Retinal pigment epithelial cell (primary cell): ENCODE measurements at places on chromosomes 2 and 18.

- no peak for DNase-seq
Measured at GRCh38 chr2:240920783-240921231, 14.7 kb downstream of the CROCC2 start.

- no peak for DNase-seq
Measured at GRCh38 chr2:217919781-217920351, 82.9 kb downstream of the TNS1 start.

GRCh38 chr18:60996326-60996725, 336.9 kb upstream of the CDH20 start:
- no peak for DNase-seq

- no peak for DNase-seq
Measured at GRCh38 chr18:34741401-34741800, 31.3 kb downstream of the DTNA start.

DNA sequence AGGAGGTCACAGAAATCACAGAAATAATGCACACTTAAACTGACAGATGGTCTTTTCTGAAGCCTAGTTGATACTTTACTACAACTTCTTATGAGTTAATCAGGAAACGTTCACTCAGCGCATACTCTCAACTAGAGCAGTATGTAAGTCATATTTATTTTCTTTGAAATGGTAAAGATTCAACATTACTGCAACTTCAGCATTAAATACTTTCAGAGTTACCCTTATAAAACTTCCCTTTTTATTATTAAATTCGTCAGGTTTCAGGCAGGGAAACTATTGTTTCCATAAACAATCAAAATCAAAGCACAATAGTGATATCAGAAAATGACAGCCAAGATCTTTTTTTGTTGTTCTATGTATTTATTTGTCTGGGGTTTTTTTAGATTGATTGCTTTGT, 222.6 kb upstream of the RND3 start:
- DNase-seq = no peak

DNA sequence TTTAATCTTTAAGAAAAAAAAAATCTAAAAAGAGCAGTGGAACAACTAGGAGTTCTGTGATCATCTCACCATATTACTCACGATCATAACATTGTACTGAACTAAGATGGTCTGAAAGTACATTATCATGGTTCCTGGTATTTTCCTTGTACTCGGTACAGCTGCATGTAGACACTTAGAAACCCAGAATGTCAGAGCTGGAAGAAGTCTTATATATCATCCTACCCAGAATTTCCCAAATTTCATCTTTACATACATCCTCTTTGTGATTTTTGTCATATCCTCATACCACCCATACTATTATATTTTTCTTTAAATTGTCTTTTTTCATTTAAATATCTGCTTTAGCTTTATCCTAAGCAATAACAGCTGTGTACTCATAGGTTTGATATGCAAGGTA, 12.4 kb upstream of the ST3GAL5 start:
- DNase-seq = no peak

DNA sequence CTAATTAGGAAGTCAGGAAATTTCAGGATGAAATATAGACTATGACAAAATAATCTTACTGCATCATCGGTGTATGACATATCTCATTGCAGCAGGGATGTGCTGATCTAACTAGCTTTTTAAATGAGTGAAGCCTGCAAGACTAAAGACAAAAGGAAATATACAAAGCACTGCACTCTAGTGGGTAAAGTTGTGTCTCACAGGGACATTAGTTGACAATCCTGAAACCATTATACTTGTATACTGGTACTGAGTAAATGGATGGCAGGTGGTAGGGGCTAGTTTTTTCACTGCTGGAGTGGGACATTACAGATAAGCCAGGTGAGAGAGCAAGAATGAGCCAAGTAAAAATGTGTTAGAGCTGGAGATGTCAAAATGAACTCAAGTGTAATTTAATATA, 317.5 kb upstream of the RAB6C start:
- DNase-seq = no peak

- no peak for DNase-seq
Measured at GRCh38 chr2:39150102-39150562, 29.3 kb upstream of the SOS1 start.

- DNase-seq = no peak
Measured at GRCh38 chr18:28030458-28030857, 146.5 kb downstream of the CDH2 start.

DNA sequence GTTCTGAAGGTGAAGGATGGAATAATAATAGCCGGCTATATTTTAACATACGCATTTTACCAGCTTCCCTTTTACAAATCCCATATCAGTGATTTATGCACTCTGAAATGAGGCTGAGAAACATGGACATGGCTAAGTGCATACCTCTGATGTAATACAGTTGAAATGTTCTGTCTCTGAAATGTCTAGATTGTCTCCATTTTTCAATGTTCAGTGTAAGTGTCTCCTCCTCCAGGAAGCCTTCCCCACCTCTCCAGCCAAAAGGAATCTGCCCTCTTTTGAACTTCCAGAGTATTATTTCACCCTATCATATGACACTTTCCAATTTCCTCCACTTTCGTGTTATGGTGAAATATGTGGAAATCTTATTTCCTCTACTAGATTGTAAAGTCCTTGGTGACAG, 29.5 kb upstream of the ME2 start:
- DNase-seq = no peak

DNA sequence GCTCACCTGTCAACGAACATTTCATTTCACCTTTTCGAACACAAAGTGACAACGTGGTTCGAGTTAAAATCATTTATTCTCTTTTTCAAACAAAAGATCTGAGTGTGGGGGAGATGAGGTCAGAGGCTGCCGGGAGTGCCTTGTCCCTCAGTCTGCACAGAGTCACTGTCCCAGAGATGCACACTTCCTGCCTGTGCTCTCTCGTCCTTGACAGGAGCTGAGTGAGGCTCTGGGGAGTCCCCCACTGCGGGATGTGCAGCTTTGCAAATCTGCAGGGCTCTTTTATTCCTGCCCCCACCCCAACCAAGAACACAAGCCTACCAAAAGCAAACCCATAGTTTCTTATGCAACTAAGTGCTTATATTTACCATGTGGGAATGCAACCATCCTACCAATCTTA, 497.8 kb downstream of the EIPR1 start:
- DNase-seq = no peak

GRCh38 chr2:110805894-110806452, 73.6 kb downstream of the ACOXL start:
- no peak for DNase-seq

DNA sequence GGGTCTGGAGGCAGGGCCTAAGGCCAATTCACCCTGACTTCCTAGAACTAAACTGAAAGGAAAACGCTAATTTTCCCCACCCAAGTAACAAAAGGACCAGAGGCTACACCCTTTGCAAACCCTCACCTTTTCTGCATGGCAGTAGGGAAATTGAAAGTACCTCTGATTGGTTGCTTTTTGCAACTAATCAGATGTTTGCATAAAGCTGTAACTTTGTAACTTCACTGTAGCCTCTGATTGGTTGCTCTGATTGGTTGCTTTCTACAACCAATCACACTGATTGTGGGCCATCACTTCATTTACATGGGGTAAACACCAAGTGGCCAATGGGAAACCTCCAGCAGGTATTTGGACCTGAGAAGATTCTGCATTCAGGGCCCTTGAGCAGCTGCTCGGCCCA, 20.8 kb downstream of the EIPR1 start:
- no peak for DNase-seq

DNA sequence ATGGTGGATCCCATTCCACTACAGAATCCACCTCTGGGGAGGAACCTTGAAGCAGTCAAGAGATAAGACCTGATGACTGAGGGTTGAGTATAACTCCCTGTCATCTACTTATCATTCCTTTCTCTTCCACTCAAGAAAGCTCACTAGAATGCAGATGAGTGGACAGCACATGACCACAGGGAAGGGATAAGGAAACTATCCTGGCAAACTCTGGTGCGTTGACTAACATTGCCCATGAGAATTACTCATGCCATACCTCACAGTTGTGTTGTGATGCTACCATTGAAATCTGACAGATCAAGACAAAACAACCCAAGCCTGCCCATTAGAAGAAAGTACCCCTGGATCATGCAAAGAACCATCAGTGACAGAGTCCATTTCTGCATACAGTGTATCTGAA, 26.5 kb downstream of the SLC16A14 start:
- no peak for DNase-seq

- DNase-seq = no peak
Measured at GRCh38 chr2:21794611-21795010, 670.8 kb downstream of the TDRD15 start.

GRCh38 chr2:203327901-203328759, at the start of gene ABI2:
ABI2 (plus strand) TSS chr2:203328394; CDS start chr2:203328515, 121 bp downstream.
- no peak for DNase-seq
